ENCODE measurements at places on chromosomes 16 and 17.

- no peak for DNase-seq
Observed at GRCh38 chr16:67436640-67437193, 5.8 kb downstream of the HSD11B2 start.

DNA sequence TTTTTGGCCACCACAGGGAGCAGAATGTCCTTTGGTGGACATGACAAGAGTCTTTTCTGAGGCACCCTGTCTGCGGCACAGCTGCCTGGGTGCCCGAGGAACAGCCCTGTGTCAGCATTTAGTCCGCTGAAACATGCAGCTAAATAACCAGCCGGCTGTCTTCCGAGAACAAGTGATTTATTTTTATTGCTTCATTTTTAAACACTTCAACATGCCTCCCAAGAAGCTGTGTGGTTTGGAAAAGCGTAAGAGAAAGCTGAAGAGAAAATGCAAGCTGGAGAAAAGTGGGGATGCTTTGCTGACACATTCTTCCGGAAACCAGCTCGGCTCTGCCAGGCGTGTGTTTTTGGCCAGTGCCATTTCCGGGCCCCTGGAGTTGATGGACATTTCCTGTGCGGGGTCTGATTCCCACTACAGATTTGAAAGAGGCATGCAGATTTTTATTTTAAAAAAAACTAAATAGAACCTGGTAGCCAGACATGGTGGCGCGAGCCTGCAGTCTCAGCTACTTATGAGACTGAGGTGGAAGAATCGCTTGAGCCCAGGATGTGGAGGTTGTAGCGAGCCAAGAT lies 94.7 kb downstream of the SEC14L1 start:
- no peak for DNase-seq

GRCh38 chr17:81207610-81208581 lies 14.9 kb downstream of the CEP131 start:
- no peak for DNase-seq

DNA sequence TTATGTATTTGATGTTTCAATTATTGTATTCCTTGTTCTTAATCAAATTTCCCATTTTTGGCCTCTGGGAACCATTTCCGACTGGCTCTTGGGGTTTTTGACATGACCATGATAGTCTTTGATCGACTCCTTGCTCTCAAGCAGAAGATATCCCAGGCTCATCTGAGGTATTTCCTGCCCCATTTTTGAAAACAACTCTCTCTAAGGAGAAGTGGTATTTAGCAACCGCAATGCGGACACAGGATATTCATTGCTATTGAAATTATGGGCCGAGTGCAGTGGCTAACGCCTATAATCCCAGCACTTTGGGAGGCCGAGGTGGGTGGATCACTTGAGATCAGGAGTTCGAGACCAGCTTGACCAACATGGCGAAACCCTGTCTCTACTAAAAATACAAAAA lies 5.5 kb downstream of the TANGO6 start:
- DNase-seq, result no peak

DNA sequence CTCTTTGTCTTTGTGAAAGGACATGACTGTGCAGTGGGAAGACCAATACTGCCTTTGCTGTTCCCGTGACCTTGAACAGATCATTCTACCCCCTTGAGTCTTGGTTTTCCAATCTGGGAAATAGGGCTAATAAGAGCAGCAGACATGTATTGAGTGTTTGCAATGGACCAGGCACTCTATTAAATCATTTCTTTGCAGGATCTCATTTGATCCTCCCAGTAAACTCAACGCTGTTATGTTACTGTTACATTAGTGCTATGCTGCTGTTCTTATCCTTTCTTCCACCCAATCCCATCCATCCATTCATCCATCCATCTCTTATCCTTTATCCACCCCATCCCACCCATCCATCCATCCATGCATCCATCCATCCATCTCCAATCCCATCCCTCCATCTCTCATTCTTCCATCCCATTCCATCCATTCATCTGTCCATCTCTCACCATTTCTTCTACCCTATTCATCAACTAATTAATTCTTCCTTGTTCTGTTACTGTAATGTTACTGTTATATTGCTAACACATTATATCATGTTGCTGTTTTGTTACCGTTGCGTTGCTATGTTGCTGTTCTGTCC lies 65.1 kb downstream of the ABCC6 start:
- no peak for DNase-seq

DNA sequence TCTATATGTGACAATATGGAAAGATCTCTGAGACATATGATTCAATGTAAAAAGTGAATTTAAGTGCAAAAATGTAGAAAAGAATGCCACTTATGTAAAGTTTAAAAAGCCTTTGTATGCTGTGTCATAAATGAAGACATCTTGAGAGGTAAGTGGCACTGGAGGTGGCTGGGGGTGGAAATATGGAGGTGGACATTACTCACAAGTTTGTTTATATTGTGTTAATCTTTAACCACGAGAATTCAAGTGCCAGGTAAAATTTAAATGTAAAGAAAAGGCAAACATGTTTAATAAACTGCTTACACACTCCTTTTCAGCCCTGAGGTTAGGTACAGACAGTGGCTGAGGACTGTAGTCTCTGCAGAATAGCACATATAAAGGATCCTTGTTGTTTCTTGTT lies 235.1 kb downstream of the ABCC12 start:
- DNase-seq, result no peak

DNA sequence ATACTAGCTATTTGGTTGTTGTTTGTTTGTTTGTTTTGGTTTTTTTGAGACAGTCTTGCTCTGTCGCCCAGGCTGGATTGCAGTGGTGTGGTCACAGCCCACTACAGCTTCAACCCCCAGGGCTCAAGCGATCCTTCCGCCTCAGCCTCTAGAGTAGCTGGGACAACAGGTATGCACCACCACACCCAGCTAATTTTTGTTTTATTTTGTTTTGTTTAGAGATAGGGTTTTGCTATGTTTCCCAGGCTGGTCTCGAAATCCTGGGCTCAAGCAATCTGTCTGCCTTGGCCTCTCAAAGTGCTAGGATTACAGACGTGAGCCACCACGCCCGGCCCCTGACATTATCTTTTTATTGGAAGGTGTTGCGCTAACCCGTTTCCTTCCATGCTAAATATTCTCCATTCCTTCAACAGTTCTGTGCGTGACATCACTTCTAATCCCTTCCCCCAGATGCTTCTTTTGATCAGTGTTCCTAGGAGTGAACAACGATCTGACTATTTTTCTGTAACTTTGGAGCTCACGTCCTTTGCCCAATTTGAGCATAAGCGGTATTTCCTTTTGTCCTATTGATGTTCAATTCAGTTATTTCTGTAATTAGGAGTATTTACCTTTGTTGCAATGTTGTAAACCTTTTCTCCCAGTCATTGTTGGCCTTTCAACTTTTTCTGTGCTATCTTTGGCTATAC lies 30.2 kb upstream of the EMP2 start:
- no peak for DNase-seq

- no peak for DNase-seq
Observed at GRCh38 chr17:75906143-75906884, 1.6 kb upstream of the MRPL38 start.

DNA sequence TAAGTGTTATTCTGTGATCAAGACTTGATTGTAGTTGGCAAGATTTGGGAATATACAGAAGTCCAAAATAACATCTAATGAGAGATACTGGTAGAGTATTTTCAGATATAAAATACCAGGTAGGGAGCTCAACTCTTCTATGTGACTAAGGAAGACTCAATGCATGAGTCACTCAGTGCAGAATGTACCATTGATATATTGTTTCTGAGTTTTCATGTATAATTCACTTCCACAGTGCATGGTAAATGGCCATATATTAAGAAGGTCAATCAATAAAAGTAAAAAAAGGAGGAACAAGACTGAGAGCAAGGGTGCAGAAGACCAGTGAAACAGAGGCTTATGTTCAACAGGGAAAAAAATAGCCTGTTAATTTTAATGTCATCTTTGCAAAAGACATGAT lies 1387.9 kb downstream of the CDH8 start:
- no peak for DNase-seq

DNA sequence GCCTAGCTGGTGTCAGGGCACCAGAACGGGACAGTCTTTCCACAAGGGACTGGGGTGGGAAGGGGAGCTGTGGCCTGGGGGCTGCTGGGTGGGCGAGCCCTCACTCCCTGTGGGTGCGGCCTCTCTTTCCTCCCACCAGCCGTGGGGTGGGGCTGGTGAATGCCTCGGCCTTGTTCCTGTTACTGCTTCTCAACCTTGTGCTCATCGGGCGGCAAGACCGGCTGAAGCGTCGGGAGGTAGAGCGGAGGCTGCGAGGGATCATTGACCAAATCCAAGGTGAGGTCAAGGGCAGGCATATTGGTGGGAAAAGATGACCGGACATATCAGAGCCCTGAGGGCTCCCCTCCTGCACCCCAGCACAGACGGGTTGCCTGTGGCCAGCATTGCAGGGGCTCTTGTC lies 29.2 kb downstream of the CASKIN2 start:
- no peak for DNase-seq

DNA sequence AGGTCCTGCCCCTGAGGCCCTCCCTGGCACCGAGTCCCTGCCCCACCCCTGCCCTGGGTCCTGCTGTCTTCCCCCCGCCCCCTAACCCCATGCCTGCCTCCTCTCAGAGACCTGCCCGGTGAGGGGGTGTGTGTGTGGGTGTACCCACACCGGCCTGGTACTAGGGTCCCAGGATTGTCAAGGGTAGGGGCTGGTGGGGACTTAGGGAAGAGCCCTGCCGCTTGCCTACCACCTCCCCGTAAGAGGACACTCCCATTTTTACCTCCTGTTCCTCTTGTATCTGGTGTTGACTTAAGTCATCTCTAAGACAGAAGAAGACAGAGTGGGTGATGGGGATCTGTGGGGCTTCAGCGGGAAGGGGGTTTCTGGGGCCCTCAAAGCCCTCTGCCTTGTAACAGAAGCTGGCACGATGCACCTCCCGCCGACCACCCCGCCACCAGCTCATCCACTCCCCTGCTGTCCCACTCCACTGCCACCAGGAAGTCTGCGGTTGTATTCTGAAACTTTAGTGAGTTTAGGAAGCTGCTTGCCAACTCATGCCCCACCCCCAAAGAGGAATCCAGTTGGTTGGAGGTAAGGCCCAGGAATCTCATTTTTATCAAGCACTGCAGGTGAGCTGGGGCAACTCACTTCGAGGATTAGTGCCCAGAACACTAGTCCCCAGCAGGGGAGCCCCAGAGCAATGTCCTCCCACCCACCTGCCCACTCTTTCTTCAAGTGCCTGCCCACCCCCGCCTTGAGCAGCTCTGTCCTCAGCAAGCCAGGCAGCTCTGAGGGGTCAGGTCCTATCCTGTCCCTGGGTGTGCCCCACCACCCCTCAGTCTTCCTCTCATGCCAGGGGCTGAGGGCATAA lies 5.6 kb downstream of the SPATA32 start:
- DNase-seq, result no peak

Measured in activated T-helper 1 cell treated with anti-CD3 and anti-CD28 coated beads, Interleukin-2, amount 50 U/mL, for 16 hours (primary cell).